ENCODE measurements at places on chromosomes 2 and 18.

DNA sequence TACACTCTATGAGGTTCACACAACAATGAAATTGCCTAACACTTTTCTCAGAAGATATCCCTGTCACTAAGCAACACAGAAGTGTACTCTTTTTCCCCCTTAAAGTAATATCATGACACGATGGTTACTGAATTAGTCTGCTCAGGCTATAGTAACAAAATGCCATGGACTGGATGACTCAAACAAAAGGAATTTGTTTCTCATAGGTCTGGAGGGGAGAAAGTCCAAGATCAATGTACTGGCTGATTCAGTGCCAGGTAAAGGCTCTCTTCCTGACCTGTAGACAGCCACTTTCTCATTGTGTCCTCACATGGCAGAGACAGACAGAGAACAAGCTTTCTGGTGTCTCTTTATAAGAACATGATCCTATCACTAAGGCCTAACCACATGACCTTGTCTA is 211.9 kb downstream of the RBM43 start:
- peak; percentile 65 for DNase-seq

- DNase-seq: no peak
Observed at GRCh38 chr18:25077944-25078723, 273.8 kb downstream of the ZNF521 start.

DNA sequence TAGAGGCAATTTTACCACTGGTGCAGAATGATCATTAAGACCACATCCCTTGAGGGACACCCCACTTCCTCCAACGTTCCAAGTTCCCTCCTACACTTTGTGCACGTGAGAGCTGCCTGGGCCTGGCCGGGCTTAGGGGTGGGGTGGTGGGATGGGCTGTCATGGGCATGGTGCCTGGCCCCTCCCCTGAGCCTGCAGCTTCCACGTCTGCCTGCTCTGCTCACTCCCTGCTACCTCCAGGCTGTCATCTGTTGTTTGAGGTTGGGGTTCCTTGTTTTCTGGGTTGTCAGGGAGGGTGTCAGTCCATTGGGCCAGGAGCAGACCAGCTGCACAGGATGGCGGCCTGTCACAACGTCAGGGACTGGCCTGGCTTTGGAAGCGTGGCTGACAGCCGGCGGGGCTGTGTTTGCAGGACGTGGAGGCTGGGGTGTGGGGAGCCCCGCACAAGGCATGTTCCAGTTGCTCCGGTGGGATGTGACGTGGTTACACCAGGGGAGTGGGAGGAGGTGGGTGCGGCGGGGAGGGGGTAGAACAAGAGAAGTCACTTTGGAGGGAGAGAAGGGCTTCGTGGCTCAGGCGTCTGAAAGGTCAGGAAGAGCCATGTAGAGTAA is 72.3 kb downstream of the RTP5 start:
- DNase-seq: no peak

DNA sequence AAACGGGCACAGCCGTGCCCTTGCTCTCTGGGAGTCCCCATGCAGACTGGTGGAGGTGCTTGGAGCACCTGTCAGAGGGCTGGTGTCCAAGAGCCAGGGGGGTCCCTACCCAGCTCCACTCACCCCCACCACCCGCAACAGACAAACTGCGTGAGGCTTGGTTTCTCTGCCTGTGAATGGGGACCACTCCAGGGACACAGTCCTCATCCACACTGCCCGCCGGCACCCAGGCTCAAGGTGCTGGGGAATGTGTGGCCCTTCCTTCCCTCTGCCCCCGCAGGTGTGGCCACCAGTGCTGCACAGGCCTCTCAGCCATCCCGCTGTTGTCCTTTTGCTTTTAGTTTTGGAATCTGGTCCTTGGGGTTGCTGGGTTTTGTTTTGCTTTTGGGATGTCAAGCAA is 136.5 kb upstream of the ZNF236 start:
- no peak for DNase-seq

DNA sequence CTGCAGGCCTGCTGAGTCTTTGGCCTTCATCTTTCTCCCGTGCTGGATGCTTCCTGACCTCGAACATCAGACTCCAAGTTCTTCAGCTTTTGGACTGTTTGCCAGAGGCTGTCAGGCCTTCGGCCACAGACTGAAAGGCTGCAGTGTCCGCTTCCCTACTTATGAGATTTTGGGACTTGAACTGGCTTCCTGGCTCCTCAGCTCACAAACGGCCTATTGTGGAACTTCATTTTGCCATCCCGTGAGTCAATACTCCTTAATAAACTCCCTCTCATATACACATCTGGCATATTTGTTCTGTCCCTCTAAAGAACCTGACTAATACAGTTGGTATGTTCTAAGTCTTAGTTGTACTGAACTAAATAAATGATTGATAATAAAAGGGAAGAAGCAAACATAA is 702.8 kb upstream of the LINC00305 start:
- no peak for DNase-seq

DNA sequence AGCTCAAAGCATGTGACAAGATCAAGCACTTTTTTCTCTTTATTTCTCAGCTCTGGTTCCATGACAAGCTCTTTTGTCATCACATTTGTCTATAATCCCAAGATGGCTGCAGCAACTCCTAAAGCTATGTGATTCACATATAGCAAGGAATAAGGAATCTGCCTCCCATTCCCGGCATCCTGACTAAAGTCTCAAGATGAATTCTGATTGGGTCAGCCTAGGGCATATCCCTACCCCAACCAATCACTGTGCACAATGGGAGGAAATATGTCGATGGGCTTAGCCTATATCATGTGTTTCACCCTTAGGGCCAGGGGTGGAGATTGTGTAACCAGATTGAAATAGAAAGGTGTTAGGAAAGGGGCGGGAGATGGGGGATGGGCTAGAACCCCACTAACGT is 23.1 kb upstream of the COLEC12 start:
- no peak for DNase-seq

DNA sequence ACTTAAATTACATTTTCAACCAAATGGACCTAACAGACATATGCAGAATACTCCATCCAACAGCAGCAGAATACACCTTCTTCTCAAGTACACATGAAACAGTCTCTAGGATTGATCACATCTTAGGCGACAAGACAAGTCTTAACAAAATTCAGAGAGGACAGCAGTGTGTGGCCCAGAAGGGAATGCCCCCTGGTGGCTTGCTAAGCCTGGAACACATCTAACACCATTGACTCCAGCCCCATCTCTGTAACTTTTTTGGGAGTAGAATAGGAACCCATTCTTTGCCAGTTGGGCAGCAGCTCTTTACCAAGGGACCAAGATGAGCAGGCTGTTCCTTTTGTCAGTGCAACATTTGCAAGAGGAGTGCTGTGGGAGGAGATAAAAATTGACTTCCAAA is 249.9 kb downstream of the PLCL1 start:
- DNase-seq: peak; percentile 54

- DNase-seq: no peak
Observed at GRCh38 chr2:42961961-42962360, 169.6 kb upstream of the HAAO start.

DNA sequence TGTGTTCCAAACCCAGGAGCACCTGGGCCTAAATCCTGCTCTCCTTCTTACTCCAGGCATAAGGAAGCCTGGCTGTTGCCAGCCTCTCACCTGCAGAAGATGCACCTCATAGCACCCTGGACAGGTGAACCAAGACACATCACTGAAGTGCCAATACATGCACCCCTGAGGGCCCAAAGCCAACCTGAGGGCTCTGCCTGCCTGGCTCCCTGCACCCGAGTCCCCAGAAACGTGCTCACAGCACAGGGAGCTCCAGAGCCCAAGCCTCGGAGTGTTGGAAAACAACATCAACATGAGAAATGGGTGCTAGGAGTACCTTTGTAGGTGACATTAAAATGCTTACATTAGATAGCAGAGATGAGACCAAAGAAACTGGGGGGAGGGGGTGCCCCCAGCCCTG is 96.3 kb upstream of the RAB6C start:
- no peak for DNase-seq

DNA sequence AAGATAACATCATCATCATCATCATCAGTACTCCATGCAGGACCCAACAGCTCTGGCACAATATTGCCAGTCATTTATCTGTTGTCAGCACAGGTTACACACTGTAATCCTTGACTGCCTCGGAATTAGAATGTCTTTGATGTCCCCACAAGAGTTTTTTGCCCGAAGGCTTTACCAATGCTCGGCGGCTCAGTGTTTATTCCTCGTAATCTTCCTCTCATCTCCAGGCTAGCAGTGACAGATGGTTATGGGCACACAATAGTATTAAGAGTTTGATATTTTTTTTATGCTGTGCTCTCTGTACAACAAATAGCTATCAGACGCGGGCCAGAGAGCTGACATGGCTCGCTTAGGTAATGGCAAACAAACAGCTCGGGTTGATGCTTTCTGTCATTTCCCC is 515.2 kb downstream of the ZEB2 start:
- DNase-seq: no peak

Measured in AG10803 (cell line).